ENCODE measurements at places on chromosomes 7 and 10.

- DNase-seq, result no peak
Observed at GRCh38 chr10:33237736-33238624, 96.5 kb downstream of the NRP1 start.

GRCh38 chr7:120407010-120407409, 134.0 kb downstream of the KCND2 start:
- DNase-seq, result no peak

DNA sequence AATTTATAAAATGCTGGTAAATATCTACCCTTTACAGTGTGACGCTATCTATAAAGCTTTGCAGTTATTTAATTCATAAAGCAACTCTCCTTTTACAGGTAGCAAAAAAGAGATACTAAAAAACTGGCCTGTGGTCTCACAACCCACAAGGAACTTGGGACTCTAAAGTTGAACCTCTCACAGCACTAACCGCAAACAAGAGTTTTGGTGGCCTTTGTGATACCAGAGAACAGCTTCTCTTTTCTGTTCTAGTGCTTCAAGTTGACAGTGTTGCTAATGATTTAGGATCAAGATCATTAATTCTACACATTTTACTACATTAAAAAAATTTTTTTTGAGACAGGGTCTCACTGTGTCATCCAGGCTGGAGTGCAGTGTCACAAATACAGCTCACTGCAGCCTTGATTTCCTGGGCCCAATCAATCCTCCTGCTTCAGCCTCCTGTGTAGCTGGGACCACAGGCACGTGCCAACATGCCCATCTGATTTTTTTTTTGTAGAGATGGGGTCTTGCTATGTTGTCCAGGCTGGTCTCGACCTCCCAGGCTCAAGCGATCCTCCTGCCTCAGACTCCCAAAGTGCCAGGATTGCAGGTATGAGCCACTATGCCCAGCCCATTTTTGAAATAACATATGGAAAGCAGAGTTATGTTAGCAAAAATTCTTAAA, 56.0 kb upstream of the ST8SIA6 start:
- DNase-seq, result no peak

GRCh38 chr10:32171204-32171603, 115.0 kb upstream of the KIF5B start:
- DNase-seq, result no peak

DNA sequence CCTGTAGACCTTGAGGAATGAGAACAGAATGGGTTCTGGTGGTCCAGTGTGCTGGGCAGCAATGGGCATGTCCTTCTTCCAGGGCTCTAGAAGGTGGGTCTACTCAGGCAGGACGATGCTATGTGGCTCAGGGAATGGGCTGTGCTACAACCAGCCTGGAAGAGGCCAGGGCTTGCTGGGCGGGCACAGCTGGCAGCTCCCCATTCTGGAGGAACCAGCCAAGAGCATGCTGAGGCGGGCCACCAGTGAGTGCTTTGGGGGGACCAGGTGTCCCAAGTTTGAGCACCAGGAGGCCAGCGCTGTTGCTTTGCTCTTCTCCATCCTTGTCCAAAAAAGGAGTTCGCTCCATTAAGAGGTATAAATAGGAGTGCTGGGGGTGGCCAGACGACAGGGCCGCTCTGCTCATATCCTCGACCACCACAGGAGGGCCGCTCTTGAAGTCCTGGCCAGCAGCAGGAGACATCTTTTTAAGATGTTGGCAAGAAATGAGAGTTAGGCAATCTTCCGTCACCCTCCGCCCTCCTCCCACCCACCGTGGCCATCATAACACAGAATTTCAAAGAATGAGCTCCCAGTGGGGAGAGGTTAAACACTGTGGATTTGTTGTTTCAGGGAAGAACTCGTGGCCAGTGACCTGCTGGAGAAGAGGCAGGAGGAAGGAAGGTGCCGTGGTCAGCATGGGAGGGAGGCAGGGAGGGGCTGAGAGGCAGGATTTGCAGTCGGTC, 141.3 kb downstream of the GRK5 start:
- DNase-seq, result no peak

GRCh38 chr7:6656413-6656812, 19.3 kb downstream of the ZNF316 start:
- DNase-seq, result no peak

DNA sequence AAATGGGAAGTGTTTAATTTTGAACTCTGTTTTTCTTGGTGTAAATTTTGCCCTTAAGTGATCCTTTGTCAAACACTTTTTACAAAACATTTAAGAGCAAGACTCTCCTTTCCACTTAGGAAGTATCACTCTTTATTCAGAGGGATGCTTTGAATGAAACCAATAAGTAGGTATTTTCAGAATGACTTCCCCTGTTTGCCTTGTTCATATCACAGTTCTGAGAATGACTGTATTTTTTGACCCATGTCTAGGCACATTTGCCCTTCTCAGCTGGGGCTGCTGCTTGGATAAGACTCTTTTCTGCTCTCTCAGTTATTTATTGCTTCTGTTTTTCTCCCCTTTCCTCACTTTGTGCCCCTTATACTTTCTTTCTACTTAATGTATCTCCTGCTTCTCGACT, 98.2 kb downstream of the CCNY start:
- no peak for DNase-seq

GRCh38 chr10:78947226-78947625, 121.5 kb upstream of the ZMIZ1 start:
- DNase-seq, result no peak

Measured in NCI-H1417 treated with DMSO at 0.1 percent for 48 hours (cell line).